ENCODE measurements at places on chromosomes 6 and 20.

DNA sequence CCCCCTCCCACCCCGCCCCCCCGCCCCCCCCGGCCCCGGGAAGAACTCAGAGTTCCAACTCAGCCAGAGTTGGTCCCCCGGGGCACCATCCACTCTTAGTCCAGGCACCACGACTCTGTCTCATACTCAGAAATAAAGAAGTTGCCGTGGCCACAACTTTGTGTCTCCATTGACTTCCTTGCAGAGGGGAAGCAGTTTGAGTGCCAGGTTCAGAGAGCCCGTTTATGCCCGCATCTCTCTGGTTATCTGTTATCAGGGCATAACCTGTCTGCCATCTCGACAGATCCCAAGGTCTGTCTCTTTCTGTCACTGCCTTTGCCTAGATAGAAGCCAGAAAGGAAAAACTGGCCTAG, 605 bp downstream of the CDC5L start:
- no peaks in the 10 kb centered on the region for H3K36me3 ChIP-seq
- DNase-seq = no peak
- H3K27me3 ChIP-seq = no peaks in the 10 kb centered on the region

DNA sequence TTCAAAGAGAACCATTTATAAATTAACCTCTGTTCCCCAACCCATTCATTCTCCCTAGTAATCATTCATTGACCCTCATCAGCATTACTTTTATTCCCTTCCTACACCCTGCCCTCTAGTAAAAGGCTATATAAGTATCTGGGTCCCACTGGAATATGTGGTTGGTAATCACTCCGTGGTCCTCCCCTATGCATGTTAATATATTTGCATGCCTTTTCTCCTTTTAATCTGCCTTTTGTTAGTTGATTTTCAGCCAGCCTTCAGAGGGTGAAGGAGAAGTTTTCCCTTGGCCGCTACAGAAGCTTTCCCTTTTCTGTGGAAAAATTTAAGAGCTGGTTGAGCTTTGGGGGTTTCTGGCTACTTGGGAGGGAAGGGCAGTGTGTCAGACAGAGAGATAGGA, 585.6 kb downstream of the UTRN start:
- H3K27me3 ChIP-seq = no peaks in the 10 kb centered on the region
- no peak overlapping the region for H3K4me3 ChIP-seq

DNA sequence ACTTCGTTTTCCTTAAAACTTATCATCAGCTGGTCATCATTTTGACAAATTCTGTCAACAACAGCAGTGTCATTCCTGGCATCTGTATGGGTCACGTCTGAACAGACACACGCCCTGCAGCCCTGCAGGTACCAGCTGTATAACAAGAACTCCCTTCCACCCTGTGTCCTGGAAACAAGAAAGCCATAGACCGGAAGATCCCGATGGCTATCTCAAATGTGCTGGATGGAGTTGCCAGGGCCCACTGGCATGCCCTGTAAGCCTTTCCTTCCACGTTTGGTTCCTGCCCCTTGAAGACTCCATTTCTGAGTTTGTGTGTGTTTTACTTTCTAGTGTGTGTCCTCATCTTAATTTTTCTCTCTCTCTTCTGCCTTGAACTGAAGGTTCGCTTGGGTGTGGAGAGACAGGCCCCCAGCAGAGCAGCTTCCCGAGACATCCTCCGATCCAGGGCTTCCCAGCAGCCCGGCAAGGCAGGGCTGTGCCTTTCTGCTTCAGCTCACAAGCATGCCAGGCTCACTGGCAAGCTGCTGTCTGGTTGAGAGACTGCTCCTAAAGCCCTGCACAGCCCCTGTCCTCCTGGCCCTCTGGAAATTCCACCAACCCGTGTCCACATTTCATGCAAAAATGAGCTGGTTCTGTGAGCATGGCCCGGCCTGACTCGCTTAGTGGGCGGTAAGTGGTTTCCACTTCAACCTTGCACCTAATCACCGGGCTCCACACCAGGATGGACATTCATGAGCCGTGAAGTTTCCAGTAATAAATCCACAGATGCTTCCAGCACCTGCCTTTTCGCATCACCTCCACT, 8.7 kb downstream of the GFRA4 start:
- H3K4me1 ChIP-seq = no peaks in the 10 kb centered on the region
- H3K4me3 ChIP-seq = no peak overlapping the region
- H3K27ac ChIP-seq = no peak overlapping the region
- DNase-seq = no peak

DNA sequence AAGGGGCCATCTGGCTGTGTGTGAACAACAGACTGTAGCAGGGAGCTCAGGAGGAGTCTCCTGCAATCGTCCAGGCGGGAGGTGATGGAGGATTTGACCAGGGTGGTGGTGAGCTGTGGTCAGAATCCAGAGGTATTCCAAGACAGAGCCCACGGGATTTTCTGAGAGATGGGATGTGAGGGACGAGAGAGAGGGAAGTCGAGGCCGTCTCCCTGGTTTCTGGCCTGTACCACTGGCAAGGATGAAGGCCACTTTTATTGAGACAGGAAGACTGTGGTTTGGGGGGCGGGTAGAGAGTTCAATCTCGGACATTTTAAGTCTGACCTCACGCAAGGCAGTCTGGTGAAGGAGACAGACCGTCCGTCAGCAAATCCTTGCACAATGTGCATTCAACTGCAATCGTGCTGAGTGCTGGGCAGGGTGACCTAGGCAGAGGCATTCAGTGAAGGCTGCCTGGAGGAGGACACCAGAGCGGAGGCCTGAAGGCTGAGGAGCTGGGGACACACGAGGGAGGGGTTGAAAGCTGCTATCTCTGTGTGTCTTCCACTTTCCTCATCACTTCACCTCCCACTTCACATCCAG, 53.9 kb downstream of the PREX1 start:
- DNase-seq = no peak
- H3K4me1 ChIP-seq = no peaks in the 10 kb centered on the region
- H3K36me3 ChIP-seq = no peaks in the 10 kb centered on the region
- H3K4me3 ChIP-seq = no peak overlapping the region
- H3K27me3 ChIP-seq = no peaks in the 10 kb centered on the region
